Fibroblast of skin of abdomen (primary cell): ENCODE measurements at places on chromosomes 7 and 10.

DNA sequence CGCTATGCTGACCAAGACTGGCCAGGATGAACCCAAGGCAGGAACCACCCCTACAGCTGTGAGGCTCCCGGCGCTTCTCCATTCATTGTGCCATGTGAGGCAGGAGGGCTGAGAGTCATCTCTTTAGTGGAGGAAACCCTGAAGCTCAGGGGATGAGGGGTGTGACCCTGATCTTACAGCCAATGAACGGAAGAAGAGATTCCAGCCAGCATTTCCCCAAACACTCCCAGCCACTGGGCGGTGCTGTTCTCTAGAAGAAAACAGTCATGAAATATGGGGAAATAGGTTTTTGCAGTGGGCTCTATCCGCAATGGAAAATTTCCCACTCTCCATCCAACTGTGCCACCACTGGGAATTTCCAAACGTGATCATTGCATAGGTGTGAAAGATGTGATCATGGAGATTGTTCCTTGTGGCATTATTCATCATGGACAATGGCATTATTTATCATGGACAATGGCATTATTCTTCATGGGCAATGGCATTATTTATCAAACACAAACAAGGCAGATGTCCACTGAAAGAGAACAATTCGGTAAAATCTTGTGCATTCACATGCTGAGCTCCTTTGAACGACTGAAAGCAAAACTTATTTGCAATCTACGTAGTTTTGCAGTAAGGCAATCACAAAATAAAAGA is 14.0 kb upstream of the SLC18A2 start:
- no peak for DNase-seq

DNA sequence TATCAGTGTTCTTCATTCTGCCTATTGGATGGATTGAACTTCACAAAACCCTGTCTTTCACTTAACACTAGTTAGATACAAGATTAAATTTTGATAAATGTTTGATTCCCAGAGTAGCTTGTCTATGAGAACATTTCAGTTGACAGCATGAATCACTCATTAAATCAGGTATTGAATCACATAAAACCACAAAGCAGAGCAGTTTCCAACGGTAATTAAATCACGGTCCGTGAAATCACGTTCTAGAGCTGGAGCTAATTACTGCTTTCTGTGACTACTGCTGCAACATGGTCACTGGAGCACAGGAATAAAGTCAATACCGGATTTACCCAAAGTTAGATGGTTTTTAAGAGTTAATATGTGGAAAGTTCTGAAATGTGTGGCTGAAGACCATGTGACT is 257.8 kb upstream of the PCDH15 start:
- DNase-seq = no peak

GRCh38 chr10:62000037-62000603 is 98.6 kb downstream of the ARID5B start:
- no peak for DNase-seq

DNA sequence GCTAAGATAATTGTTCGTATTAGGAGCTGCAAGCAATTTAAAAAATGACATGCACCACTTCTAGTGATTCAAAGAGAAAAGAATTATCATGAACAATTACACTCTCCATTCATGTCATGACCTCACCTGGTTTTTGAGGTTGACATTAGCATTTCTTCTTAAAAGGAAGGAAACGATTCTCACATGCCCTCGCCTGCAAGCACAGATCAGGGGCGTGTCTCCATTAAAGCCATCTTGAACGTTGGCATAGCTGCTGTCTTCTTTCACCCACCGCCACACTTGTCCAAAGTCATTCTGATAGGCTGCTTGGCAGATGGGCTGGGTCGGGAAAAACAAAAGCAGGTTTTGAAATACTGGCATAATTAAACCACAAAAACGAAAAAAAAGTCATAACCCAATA is 19.9 kb downstream of the ANKRD22 start:
- DNase-seq = no peak

GRCh38 chr10:114110174-114110972 is 63.6 kb downstream of the CCDC186 start:
- DNase-seq = no peak
